ENCODE measurements at places on chromosomes 7 and 10.

GRCh38 chr7:100543586-100543985 lies 4.6 kb downstream of the AGFG2 start:
- no peak for DNase-seq

- DNase-seq, result no peak
Measured at GRCh38 chr7:82154728-82155127, 288.8 kb downstream of the CACNA2D1 start.

GRCh38 chr7:47837826-47838225 lies 110.4 kb downstream of the PKD1L1 start:
- DNase-seq, result no peak

DNA sequence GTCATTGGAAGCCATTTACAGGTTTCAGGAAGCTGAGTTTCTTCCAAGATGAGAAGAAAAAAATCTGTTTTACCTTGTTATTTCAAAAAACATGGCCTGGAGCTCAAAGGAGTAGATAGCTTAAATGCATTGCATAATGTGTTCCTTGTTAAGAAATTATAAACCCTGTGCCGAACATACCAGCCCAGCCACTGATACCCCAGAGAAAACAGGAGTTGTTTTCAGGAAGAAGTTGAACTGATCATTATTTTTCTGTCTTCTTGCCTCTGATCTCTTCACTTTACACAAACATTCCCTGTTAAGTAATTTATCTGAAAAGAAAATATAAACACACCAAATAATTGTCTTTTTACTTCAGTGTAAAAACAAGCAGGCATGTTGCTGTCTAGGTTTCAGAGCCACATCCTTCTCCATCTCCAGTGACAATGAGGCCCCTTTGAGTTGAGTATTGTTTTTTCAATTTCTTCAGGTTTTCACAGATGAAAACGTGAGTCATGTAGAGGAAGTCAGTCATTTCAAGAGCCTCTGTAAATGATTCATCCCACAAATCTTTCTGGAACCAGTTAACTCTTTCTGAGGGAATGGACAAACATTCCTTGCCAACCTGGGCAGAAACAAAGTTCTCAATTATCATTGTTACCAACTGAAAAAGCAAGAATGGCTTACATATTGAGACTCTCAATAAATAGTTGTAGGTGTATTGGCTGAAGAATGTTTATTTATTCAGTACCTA lies 244.2 kb downstream of the IPMK start:
- DNase-seq, result peak; percentile 8

DNA sequence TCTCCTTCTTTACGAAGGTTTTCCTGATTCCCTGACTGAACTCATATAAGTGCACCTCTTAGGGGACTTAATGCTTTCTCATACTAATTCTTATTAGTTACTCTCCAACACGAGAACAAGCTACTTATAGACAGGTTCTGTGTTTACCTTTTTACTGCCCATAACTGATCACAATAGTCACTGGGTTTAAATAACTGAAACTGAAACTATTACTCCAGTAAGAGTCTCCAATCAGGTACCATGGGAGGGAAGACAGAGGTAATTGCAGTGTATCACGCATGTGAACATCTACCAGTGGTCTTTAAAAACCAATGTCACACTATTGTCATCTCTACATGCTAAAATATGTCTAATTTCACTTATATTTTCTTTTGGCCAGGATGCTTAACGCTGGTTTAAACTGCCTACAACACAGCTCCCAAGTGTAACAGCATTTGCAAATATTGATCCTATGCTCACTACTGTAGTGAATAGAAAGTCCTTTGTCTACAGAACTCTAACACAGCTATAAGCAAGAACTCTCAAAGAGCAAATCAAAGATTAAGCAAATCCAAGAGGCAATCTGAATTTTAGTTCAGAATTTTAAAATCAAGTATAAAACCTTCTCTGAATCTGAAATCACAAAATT lies 3.6 kb downstream of the GDI2 start:
- no peak for DNase-seq

DNA sequence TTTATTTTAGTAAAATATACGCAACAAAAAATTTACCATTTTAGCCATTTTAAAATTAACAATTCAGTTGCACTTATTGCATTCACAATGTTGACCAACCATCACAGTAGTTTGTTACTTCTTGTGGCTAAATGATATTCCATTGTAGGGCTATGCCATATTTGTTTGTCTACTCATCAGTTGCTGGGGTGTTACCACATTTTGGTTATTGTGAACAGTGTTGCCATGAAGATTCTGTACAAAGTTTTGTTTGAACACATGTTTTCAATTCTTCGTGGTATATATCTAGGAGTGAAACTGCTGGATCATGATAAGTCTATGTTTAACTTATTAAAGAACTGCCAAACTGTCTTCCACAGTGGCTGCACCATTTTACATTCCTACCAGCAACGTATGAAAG lies 46.3 kb upstream of the ZNF365 start:
- no peak for DNase-seq

GRCh38 chr7:141276031-141276430 lies 202.2 kb downstream of the TMEM178B start:
- DNase-seq, result no peak

DNA sequence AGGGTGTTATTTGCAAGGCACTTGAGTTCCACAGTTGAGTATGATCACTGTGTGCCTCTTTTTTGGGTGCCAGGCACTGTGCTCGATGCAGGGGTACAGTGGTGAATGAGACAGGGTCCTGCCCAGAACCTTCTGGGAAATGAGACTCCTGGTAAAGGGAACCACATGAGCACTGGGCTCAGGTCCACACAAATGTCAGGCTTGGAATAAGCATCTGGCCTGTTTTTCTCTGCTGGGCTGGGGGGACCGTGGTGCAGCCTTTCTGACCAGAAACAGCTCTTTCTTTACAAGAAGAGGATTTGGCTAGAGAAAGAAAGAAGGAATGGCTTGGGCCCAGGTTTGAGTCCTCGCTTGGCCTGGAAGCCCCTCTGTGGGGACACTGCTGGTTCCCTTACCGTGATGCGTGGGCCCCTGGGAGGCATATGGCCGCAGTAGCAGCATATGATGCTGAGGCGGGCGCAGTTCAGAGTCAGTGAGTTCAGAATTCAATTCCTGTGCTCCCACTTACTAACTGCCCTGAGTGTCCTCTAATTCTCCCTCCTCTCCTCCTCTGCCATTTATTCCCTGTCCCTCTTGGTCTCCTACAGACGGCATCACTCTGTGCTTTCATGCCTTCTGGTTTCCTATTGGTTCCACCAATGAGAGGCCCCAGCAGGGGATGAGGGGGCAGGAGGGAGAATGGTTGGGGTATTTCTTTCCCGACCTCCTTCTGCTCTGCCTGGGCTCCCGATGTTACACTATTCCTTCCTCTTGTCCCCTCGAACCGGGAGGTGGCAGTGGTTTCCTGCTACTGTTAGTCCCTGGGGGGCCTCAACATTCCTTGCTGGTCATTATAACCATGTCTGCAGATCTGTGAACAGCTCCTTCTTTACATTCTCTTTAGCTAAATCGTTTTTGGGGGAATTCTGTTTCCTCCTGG lies 9.6 kb upstream of the KCP start:
- DNase-seq, result no peak

DNA sequence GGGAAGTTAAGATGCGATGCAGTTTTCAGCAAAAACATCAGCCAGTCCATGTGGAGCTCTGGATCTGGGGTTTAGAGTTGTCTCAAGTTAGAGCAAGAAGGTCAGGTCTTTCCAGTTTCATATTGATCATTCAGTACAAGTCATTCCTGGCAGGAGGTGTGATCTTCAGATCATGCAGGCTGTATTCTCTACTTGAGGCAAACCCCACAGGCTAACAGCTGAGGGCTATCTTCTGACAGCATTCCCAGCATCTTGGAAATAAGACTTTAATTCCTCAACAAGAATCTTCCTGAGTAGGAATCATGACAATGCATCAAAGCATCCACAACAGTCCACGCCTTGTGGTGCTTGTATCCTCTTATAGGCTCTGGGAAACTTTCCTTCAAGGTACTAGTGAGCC lies 94.9 kb upstream of the ZNF438 start:
- DNase-seq, result no peak

GRCh38 chr7:12729112-12729511 lies 41.7 kb downstream of the ARL4A start:
- DNase-seq, result no peak

GRCh38 chr7:1197997-1198625 lies 34.6 kb upstream of the UNCX start:
- DNase-seq, result no peak

DNA sequence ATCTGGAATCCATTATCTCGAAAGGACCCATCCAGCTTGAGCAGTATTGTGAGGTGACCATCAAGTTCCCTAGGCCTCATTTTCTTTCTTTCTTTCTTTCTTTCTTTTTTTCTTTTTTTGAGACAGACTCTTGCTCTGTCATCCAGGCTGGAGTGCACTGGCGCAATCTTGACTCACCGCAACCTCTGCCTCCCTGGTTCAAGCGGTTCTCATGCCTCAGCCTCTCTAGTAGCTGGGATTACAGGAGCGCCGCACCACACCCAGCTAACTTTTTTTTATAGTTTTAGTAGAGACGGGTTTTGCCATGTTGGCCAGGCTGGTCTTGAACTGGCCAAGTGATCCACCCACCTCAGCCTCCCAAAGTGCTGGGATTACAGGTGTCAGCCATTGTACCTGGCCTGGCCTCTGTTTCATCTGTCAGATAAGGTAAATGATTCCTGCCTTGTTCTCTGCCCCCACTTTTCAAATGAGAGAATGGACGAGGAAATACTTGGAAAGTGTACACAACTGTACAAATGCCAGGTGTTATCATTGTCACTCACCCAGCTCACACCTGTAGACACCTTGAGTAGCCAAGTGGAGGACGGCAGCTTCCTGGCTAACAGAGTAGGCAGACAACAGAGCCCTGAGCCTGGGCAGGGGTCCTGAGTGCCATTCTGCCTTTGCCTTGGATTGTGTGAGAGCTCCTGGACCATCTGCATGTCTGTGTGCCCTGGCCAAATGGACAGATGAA lies 54.1 kb downstream of the HK1 start:
- DNase-seq, result no peak

GRCh38 chr7:137151041-137151689 lies 192.4 kb downstream of the PTN start:
- DNase-seq, result no peak

- DNase-seq, result no peak
Measured at GRCh38 chr10:22657566-22658225, 56.7 kb downstream of the PIP4K2A start.

DNA sequence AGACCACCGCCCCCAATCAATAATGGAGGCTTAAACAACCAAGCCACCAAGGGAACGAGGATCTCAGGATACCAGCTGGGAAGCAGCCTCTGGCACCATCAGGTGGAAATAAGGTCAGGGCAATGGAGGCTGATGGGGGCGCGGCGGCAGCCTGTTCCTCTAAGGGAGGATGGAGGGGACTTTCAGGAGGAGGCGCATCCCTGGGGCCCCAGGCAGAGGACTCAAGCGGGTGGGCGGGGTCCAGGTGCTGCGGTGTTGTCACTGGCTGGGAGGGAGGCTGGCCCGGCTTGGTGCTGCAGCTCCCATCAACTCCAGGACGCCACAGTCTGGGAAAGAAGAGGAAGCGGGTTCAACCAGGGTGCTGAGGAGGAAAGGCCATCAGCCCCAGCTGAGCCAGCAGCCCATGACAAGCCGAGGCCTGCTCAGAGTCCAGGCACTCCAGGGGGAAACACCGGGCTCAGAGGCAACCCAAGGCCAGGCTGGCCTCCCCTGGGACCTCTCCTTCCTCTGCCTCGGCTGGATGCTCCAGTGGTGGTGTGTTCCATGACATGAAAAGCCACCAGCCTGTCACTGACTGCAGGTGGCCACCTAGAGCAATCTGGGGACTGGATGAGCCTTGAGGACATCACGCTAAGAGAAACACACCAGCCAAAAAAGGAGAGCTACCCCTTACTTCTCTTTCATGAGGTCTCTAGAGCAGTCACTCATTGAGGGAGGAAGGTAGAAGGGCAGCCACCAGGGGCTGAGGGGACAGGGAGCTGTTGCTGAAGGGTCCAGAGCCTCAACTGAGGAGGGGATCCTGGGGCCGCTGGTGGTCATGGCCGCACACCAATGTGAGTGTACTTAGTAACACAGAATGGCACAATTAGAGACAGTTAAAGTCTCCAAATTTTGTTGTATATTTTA lies 4.6 kb downstream of the GIGYF1 start:
- DNase-seq, result no peak

- no peak for DNase-seq
Measured at GRCh38 chr7:34177476-34177875, 272.1 kb downstream of the BMPER start.

DNA sequence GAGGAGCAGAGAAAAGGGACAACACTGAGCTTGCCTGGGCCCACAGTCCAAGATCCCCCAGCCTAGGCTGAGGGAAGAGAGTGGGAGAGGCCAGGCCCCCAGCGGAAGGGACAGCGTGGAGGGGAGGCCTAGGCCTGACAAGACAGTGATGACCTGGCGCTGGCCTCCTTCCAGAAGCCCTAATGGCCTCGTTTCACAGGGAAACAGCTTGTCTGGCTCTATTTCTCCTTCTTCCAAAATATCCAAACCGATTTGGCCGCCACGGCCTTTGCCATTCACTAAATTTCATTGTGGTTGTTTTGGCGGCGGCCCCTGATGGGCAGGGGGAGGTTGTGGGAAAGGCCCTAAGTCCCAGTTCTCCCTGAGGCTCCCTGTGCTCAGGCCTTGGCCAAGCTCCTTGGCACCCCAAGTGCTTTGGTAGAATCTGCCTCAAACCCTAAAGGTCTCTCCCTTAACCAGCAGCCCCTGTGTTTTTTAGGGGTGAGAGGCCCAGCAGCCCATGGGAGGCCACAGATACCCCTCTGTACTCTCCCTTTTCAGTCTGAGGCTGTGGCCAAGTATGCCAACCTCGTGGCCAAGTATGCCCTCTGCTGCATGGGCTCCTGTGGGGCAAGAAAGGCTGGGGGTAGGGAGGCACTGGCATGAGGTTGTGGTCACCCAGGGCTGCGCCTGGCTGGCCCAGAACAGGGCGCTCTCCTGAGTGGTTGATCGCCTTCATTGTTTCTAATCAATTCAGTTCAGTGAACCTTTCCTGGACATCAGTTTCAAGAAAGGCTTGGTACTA lies 37.3 kb downstream of the PAX2 start:
- DNase-seq, result no peak

DNA sequence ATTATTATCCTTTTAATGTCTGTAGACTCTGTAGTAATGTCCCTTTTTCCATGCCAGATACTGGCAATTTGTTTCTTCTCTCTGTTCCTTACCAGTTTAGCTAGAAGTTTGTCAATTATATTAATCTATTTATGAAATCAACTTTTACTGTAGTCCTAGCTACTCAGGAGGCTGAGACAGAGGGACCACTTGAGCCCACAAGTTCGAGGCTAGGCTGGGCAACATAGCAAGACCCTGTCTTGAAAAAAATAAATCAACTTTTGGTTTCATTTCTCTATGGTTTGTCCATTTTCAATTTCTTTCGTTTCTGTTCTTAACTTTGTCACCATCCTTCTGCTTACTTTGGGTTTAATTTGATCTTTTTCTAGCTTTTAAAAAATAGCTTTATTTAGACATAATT lies 42.5 kb upstream of the PLA2G12B start:
- DNase-seq, result no peak

GRCh38 chr7:101733713-101734475 lies 83.5 kb upstream of the CUX1 start:
- DNase-seq, result no peak

GRCh38 chr10:86712317-86712707 lies 44.0 kb downstream of the LDB3 start:
- no peak for DNase-seq
